ENCODE measurements at places on chromosomes 1 and 21. TPM values are rescaled to one million over a fixed set of nuclear protein-coding genes. Genes with fewer than 3 reads are reported as not detected.

DNA sequence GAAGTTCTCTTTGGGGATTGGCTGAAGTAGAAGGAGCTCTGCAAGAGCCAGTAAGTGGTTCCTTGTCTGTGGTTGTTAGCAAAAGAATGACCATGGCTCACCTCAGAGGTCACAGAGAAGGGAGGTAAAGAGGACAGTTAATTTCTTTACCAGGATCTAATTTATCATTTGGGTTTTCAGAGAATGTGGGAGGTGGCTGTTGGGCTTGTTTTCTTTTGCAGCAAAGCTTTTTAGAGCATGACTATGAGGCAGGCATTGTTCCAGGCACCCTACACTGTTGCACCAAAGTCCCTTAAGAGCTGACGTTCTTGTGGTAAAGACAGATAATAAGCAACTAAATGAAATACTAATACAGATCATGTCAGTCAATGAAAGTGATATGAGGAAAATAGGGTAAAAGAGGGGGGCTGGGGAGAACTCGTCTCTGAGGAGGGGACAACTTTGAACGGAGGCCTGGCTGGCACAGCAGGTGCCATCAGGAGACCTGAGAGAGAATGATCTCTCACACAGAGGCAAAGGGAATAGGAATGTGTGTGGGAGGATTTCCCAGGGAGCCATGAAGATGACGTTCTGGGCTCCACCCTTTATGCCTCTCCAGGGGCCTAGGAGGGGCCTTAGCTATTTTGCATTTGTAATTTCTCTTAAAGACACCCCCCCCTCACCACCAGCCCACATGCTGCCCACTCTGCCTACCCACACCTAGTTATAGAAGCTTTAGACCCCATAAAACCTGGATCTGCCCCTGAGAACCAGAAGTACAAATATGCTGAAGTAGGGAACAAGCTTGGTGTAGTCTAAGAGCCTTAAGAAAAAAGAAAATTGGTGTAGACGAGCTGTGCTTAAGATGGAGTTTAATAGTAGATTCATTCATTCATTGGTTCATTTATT, 177.5 kb downstream of the ROR1 start:
- DNase-seq = no peak

LDLRAP1 gene
- total RNA-seq = 14.3 TPM

MANEAL gene
- 1.5 TPM for total RNA-seq

- no peak for DNase-seq
Measured at GRCh38 chr1:70061231-70061630, 144.1 kb downstream of the LRRC40 start.

EXO1 gene
- total RNA-seq = 91.8 TPM

LCE1C gene
- total RNA-seq = not detected

All from activated naive CD8-positive, alpha-beta T cell treated with anti-CD3 and anti-CD28 coated beads for 36 hours (primary cell).